Activated CD4-positive, alpha-beta T cell treated with anti-CD3 and anti-CD28 coated beads, Interleukin-10, Interleukin-2, amounts not matched to agents 100 ng/mL and 50 ng/mL, durations not matched to agents 16 hours and 8 hours (primary cell): ENCODE measurements at places on chromosomes 2 and 18.

GRCh38 chr2:164710837-164711765 is 89.8 kb upstream of the GRB14 start:
- no peak for DNase-seq

GRCh38 chr2:48860380-48860779 is 104.9 kb upstream of the LHCGR start:
- no peak for DNase-seq

GRCh38 chr2:145156199-145156598 is 636.3 kb upstream of the ZEB2 start:
- no peak for DNase-seq

GRCh38 chr18:45954070-45954934 is 12.8 kb downstream of the EPG5 start:
- DNase-seq = no peak

DNA sequence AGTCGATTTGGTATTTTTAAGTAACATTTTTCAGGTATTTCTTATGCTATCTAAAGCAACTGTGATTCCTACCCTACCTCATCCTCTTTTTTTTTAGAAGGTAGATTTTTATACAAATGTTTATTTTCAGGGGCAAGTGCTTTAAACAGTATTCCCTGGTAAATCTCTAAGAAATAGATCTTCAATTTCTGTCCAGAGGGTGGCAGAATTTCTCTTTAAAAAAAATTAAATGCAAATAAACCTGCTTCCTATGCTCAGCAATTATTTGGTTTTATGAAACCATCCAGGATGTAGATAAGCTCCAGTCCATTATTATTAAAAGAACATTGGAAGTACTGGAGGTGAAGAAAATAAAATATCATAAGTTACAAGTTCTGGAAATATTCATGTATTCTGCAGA is 191.9 kb downstream of the MYO3B start:
- DNase-seq = peak; percentile 34

DNA sequence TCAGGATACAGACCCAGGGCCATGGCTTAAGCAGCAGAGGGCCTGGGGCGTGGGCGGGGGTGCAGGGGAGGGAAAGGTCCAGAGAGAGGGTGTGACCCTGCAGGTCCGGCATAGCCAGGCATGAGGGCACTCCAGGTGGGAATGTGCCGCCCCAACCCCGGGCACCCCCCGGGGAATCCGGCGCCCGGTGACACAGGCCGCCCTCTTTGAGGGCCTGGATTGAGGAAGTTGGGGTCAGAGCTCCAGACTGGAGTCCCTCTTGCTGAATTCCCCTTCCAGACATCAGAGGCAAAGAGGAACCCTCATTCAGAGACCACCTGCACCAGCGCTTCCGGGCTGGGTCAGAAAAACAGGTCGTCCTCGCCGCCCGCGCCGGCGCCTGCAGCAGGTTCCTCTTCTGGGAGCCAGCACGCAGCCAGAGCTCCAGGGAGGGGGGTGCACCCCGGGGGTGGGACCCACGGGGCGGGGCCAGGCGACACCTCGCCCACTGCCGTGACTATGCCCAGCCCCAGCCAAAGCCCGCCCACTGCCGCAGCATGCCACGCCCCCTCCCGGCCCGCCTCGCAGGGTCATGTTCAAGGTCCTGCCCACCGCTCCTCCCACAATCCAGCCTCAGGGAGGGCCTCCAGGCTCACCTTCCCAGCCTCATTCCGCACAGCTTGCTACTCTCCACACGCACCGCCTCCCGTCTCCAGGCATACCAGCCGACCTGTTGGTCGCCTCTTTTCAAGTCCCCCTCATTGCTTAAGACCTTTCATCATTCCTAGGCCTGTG is 98.3 kb upstream of the ID2 start:
- peak; percentile 74 for DNase-seq

GRCh38 chr18:31576670-31577069 is 15.0 kb upstream of the TTR start:
- DNase-seq = no peak

DNA sequence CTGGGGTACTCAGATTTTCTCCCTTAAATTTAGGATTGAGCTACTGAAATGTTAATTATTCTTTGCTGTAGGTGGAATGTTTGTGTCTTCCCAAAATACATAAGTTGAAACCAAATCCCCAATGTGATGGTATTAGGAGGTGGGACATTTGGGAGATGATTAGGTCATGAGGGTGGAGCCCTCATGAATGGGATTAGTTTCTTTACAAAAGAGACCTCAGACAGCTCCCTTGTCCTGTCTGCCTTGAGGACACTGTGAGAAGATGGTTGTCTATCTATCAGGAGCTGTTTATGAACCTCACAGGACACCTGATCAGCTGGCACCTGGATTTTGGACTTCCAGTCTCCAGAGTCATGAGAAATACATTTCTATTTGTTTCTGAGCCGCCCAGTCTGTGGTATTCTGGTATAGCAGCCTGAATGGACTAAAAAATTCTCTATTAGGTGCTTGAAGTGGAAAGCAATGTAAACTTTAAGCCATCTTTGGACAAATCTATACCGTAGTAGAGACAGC is 99.2 kb upstream of the UXS1 start:
- DNase-seq = no peak

DNA sequence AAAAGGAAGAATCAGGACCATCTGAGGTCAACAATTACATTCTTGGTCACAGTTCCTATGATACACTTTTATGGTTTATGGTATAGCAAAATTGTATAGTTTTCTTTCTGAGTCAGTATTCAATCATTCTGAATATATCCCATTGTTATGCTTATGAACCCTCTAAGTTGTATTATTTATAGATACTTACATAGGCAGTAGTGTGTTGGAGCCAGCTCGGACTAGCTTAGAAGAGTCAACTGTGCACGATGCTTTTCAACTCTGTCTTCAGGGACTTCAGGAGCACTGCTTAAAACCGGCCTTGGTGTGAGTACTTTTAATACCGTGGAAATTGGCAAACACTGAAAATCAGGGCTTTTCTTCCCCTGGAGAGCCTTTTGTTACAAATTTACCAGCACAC is 215.7 kb downstream of the IKZF2 start:
- DNase-seq = no peak

GRCh38 chr2:3601561-3602271 is 6.8 kb downstream of the COLEC11 start:
- no peak for DNase-seq

GRCh38 chr2:51301381-51301780 is 269.4 kb upstream of the NRXN1 start:
- DNase-seq = no peak

- no peak for DNase-seq
Measured at GRCh38 chr2:118841450-118841827, 6.0 kb downstream of the EN1 start.

GRCh38 chr18:10457767-10458166 is 3.3 kb downstream of the APCDD1 start:
- DNase-seq = no peak

DNA sequence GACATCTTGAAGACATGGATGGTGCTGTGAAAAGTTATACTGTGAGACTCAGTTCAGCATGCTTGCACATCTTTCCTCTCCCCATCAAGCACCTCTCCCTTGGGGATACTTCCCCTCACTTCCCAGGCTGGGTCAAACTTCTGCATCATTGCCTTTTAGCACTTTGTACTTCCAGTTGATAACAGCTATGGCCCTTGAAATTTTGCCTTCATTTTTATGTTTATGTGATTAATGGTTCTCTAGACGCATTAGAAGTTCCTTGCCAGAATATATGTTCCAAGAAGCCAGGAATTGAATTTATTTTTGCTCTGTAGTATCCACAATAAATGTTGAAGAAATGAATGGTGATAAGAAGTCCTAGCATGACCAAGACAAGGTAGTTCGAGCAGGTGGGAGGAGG is 120.9 kb upstream of the ST6GAL2 start:
- DNase-seq = no peak

DNA sequence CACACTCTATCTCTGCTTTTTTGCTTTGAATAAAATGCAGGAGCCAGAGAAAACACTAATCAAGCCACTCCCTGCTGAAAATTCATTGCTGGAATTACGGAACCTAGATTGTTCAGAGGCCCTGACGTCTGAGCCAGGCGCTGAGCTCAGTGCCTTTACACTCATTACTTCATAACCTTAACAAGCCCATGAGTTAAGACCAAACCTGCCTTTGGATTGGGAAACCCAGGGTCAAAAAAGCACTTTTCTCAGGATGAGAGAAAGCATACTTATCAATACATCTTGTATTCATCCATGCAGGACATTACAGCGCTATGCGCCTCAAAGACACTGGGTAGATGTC is 762 bp downstream of the INO80C start:
- DNase-seq = no peak

DNA sequence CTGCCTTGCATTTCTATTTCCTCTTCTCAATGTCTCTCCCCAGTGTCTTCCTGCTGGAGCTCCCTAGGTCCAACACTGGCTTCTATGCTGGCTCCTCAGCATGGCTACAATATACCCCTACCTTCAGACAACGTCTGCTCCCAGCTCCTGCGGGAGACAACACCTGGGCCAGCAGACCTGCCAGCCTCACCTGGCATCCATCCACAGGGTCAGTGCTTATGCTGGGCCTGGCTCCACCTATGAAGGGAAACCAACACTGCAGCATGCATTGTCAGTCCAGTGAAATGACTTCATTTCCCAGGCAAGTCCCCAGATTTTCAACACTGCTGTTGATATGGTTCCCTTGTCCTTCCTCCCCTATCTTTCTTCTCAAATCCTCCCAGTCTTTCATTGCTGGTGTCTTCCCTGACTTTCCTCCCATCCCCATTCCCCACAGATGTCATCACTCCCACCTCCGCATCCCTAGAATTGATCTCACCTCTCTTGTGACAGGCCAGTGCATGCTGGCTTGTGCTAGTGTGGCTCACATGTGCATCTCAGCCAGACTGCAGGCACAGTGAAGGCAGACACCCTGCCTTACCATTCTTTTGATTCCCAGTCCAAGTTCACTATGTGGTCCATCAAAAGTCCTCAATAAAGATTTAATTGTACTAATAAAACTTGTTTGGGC is 98.0 kb downstream of the MYO5B start:
- no peak for DNase-seq
